H7 (cell line): ENCODE measurements at places on chromosomes 4 and X. TPM values are rescaled to one million over a fixed set of nuclear protein-coding genes. Genes with fewer than 3 reads are reported as not detected.

Gene DCAF12L2
- 1.6 and 2.1 TPM in 2 replicates for total RNA-seq

Gene NXF2
- total RNA-seq: 0.11 TPM in 1 of 2 replicates, not detected in the other

Gene GPR119
- not detected in 2 replicates for total RNA-seq

Gene XAGE1B
- total RNA-seq: not detected in 2 replicates

Gene ADRA2C
- total RNA-seq: 32.1 and 34.1 TPM in 2 replicates

Gene C1QTNF7
- total RNA-seq: 0.07 TPM in 1 of 2 replicates, not detected in the other

Gene CYTL1
- total RNA-seq: 1.5 and 3.5 TPM in 2 replicates

Gene AKAP14
- total RNA-seq: not detected in 2 replicates

Gene ZFP92
- not detected in 2 replicates for total RNA-seq

Gene DMP1
- total RNA-seq: not detected in 2 replicates

Gene GATA1
- not detected in 2 replicates for total RNA-seq

Gene UGT2A3
- not detected in 2 replicates for total RNA-seq

Gene PRKG2
- 2.2 and 3.1 TPM in 2 replicates for total RNA-seq

Gene HSFX2
- 1.2 and 1.3 TPM in 2 replicates for total RNA-seq

Gene CFP
- total RNA-seq: 5.5 and 6.0 TPM in 2 replicates

Gene SMIM31
- not detected in 2 replicates for total RNA-seq

Gene TLR2
- total RNA-seq: 0.35 and 1.0 TPM in 2 replicates

Gene FGFBP2
- total RNA-seq: not detected in 2 replicates

Gene ADAMTS3
- total RNA-seq: 4.7 and 5.5 TPM in 2 replicates

Gene ASB12
- total RNA-seq: 0.73 and 0.78 TPM in 2 replicates

Gene PWWP3B
- total RNA-seq: 0.52 and 1.5 TPM in 2 replicates

Gene USP46
- total RNA-seq: 21.3 and 29.8 TPM in 2 replicates

Gene TRIM60
- total RNA-seq: not detected in 2 replicates

Gene TMPRSS11D
- not detected in 2 replicates for total RNA-seq

Gene INPP4B
- total RNA-seq: 1.8 and 2.2 TPM in 2 replicates

Gene CORIN
- total RNA-seq: 0.07 and 0.48 TPM in 2 replicates

Gene S100G
- not detected in 2 replicates for total RNA-seq

Gene POLA1
- total RNA-seq: 36.7 and 54.7 TPM in 2 replicates

Gene HTN1
- total RNA-seq: not detected in 2 replicates

Gene CLNK
- total RNA-seq: not detected in 2 replicates

Gene SLC25A14
- total RNA-seq: 24.9 and 27.8 TPM in 2 replicates

Gene LUZP4
- total RNA-seq: 0.33 TPM in 1 of 2 replicates, not detected in the other

Gene TCP11X2
- total RNA-seq: 0.07 and 0.35 TPM in 2 replicates

Gene CXorf49
- not detected in 2 replicates for total RNA-seq

Gene ASMT
- 0.14 and 0.44 TPM in 2 replicates for total RNA-seq

Gene F11
- 0.28 and 0.30 TPM in 2 replicates for total RNA-seq

Gene PHEX
- 0.04 and 0.07 TPM in 2 replicates for total RNA-seq

Gene NSUN7
- total RNA-seq: 19.8 and 26.5 TPM in 2 replicates

Gene DDX53
- total RNA-seq: not detected in 2 replicates

Gene TRIML2
- total RNA-seq: 33.1 and 49.9 TPM in 2 replicates

Gene S100P
- not detected in 2 replicates for total RNA-seq

Gene AIFM1
- 59.4 and 65.7 TPM in 2 replicates for total RNA-seq

Gene OPHN1
- 2.6 and 2.9 TPM in 2 replicates for total RNA-seq

Gene DCX
- total RNA-seq: 1.4 and 2.1 TPM in 2 replicates

Gene TMSB15C
- 3.5 and 5.2 TPM in 2 replicates for total RNA-seq

Gene SLC26A1
- 0.03 and 0.30 TPM in 2 replicates for total RNA-seq
